Epithelial cell of proximal tubule (primary cell): ENCODE measurements at places on chromosomes 13 and 19. TPM values are rescaled to one million over a fixed set of nuclear protein-coding genes. Genes with fewer than 3 reads are reported as not detected.

DNA sequence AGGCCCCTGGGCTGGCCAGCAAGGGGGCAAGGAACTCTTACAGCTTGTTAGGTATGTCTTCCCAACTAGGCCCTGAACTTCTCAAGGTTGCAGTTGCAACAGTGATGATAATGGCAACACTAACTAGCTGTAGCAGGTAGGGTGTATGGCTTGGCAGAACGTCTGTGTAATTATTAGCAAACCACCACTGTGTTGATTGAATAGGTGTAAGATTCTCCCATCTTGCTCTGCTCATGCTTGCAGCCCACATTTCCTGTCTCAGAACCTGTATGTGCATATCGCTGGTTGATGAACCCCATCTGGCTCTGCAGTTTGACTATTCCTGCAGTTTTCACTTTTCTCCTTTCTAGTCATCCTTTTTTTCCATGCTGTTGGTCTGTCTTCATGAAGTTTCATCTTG lies 178.8 kb downstream of the KATNAL1 start:
- no peak for DNase-seq

POLR2E gene
- total RNA-seq, result 248 and 349 TPM in 2 replicates

DNA sequence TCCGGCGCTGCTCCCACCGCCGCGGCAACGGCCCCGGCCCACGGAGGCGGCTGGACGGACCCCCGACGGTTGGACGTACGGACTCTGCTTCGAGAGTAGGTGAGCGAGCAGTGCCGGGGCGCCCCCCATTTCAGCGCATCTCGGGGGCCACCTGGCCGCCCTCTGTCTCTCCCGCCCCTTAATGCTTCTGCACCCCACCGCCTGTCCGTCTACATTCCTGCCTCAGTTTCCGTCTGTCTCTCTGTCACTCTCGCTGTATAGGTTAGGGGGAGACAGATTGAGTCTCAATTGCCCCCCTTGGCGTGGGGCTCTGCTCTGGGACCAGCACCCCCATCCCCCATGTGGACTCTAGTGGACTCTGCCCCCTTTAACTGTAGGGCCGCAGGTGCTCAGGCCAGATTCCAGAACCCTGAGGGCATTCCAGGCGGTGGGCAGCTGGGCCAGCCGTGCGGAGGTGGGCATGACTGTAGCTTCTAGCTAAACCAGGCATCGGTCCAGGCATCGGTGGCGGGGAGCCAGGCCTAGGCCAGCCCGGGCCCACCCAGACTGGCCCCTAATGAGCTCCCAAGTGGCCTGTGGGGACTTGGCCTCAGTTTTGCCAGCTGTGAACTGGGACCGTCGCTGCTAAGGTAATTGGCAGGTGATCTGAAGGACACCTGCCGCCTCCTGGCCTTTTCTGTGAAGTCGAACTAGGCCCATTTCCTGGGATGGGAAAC lies 373 bp downstream of the TNFAIP8L1 start:
- DNase-seq, result no peak

GRCh38 chr19:47813304-47813994 lies 8.3 kb upstream of the CRX start:
- DNase-seq, result no peak

DNA sequence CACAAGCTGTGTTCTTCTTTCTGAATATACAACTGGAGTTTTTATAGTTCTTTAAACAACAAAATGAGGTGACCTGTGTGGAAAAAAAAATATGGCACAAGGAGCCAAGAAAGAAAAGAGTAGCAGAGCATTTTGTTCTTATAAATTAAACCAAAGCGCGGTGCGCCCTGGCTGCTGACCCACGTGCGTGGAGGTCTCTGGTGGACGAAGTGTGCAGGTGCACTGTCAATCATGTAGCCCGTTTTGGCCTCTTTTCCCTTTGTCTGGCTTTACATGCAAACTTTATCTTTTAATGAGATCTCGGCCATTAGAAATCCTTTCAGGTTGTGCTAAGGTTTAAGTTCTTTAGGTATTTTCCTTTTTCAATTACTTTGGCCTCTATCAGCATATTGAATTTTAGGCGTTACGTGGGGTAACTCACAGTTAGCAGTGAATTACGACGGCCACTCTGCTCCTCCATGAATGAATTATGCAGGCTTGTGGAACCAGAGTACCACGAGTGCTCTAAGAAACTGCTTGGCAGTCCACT lies 443.9 kb upstream of the SLC10A2 start:
- DNase-seq, result no peak

GRCh38 chr13:101309014-101309619 lies 107.2 kb downstream of the NALCN start:
- no peak for DNase-seq

GRCh38 chr13:22086597-22087330 lies 415.9 kb downstream of the FGF9 start:
- no peak for DNase-seq

DNA sequence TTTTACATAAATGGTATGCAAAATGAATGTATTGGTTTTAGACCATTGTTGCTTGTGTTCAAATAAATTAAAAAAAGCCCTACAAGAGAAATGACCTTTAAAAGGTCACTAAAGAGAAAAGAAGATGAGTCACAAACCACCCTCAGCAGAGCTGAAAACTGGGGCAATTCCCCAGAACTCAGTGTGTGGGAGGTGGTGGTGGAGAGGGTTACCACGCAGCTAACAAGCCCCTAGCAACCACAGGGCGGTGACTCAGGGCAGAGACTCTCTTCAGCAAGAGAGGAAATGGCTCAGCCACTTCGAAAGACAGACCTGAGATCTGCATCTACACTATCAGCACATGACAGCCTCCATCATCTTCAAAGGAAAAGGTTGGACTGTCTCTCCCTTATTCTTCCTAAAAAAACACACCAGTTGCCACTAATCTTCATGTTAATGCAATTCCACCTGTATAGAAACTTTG lies 29.4 kb upstream of the NDFIP2 start:
- peak; percentile 75 for DNase-seq

GRCh38 chr13:109781384-109782065 lies 4.9 kb downstream of the IRS2 start:
- DNase-seq, result no peak

NDUFB7 gene
- total RNA-seq, result 400 and 402 TPM in 2 replicates

DNA sequence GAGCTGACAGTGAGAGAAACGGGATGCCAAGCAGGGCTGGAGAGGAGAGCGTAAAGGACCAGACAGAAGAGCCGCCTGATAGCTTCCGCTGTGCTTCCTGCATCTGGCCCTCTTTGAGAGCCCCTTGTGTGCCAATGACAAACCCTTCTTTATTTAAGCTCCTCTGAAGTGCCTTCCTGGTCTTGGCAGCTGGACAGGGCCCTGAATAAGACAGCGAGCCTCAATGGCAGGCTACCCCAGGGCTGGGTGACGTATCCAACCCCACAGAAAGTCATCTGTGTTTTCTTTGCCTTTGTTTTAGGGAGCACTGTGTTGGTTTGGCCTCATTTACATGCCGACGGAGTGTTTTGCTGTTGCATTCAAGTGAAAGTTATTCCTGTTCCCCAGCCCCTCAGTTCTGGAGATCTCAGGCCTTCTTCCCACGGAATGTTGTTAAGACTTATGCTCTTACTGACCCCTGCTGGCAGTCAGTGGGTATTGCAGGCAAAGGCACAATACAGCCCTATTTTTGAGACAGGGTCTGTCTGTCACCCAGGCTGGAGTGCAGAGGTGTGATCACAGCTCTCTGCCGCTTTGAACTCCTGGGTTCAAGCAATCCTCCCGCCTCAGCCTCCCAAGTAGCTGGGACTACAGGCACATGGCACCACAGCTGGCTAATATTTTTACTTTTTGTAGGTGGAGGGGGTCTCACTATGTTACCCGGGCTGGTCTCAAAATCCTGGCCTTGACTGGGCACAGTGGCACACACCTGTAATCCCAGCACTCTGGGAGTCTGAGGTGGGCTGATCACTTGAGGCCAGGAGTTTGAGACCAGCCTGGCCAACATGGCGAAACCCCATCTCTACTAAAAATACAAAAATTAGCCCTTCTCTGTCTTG lies 16.8 kb downstream of the CCL25 start:
- no peak for DNase-seq

GRCh38 chr13:110414931-110415330 lies 107.8 kb downstream of the COL4A2 start:
- DNase-seq, result no peak

DNA sequence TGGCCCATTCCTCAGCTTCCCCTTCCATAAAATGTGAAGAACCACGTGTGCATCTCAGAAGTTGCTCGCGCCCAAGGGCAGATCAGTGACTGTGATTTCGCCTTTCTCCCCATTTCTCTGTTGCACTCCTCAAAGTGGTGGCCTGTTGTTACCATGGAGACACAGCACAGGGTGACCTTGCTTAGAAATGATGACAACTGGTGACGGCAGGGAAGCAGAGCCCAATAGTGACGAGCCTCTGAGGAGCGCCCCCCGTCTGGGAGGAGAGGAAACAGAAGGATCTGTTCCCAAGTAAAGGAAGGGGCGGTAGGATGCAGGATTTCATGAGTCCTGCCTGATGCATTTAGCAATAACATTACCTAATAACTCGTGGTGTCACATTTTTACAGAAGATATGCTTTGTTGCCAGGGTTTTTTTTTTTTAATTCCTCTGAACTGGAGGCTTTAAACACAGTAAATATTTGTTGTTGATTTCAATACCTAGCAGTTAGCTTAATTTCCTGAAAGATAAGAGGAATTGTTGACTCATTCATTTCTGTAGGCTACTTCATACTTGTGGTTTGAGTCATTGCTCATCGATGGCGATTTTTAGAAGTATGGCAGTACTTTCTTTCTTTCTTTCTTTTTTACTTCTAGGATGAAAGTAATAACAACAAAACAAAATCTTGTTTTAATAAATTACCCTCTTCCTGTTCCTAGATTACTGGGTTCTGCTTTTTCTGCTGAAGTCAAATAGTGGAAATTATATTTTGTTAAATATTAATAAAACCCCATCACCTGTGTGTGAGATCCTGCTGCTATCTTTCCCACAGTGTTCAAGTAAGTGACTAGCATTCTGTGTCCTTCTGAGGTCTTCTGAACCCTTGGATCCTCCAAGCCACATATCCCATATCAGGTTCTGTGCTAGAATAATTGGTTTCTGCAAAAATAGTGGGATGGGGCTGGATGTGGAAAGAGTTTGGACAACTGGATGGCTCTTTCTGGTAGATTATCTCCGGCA lies 36.0 kb downstream of the MBNL2 start:
- peak; percentile 61 for DNase-seq

KIR2DL1 gene
- not detected in 2 replicates for total RNA-seq

DNA sequence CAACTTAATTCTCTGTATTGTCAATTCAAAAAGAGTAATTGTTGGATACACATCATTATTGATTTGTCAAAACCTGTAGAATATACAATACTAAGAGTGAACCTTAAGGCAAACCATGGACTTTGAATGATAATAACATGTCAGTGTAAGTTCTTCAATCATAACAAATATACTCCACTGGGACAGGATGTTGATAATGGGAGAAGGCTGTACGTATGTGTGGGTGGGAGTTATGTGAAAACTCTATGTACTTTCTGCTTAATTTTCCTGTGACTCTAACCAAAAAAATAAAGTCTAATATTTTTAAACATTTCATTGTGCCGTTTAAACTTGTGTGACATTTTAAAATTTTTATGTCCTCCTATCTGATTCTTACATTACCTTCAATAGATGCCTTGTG lies 526.7 kb downstream of the SUCLA2 start:
- DNase-seq, result no peak

- DNase-seq, result no peak
Measured at GRCh38 chr13:67742478-67742877, 512.3 kb upstream of the PCDH9 start.

SLC25A30 gene
- 4.7 and 5.6 TPM in 2 replicates for total RNA-seq
